ENCODE measurements at places on chromosomes 2 and 18. TPM values are rescaled to one million over a fixed set of nuclear protein-coding genes. Genes with fewer than 3 reads are reported as not detected.

The SF3B6 gene
- total RNA-seq: 147 TPM

The KCNK3 gene
- total RNA-seq: 0.44 TPM

The MC4R gene
- total RNA-seq: not detected

The FAM237A gene
- not detected for total RNA-seq

The PID1 gene
- total RNA-seq: 5.7 TPM

The HOXD12 gene
- 0.33 TPM for total RNA-seq

The UGT1A6 gene
- not detected for total RNA-seq

The VWA3B gene
- total RNA-seq: not detected

The MOGAT1 gene
- total RNA-seq: not detected

The SLC11A1 gene
- 0.25 TPM for total RNA-seq

The SERPINB8 gene
- 37.2 TPM for total RNA-seq

The ERMN gene
- total RNA-seq: not detected

The HK2 gene
- total RNA-seq: 55.9 TPM
